ENCODE measurements at places on chromosomes 6 and 20. TPM values are rescaled to one million over a fixed set of nuclear protein-coding genes. Genes with fewer than 3 reads are reported as not detected.

DNA sequence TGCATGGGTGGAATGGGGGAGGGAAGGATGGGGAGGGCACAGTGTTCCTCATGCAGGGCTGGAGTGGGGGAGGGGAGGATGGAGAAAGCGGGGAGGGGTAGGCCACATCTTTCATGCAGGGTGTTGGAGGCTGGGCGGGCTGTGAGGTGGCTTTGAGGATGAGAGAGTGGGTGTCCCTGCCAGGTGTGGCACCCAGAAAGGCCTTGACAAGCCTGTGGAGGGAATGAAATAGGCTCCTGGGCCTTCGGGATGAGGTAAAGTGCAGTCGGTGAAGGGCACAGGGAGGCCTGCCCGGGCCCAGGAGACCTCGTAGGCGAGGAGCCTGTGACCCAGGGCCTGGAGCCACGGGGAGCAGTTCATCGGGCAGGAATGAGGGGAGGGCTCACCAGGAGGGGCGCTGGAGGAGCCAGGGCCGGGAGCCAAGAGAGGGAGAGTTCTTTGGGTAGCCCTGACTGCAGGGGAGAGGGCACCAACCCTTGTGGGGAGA lies 7.6 kb downstream of the CEBPB start:
- H3K4me1 ChIP-seq, result peaks cover 17% of the 10 kb centered on the region
- no peak overlapping the region for H3K4me3 ChIP-seq
- H3K27me3 ChIP-seq, result peaks cover 20% of the 10 kb centered on the region
- H3K27ac ChIP-seq, result no peak overlapping the region

DNA sequence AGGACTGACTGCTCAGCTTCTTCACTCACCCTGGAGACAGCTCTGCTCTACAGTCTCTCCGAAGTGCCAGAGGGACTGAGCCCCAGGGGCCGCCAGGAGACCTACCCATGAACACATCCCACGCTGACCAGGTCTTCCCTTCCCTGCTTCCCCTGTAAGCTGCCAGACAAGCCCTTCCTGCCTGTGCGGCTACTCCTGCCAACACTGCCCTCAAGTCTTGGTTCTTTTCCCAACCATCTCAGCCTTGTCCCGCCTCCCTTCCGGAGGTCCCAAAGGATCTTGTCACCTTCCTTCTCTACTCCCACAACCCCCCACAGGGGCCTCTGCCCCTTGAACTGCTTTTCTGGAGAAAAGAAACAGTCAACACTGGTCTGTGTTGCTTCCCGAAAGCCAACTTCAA lies 15.0 kb downstream of the CPNE5 start:
- H3K27ac ChIP-seq, result peak overlapping the region; percentile 16
- peaks cover 62% of the 10 kb centered on the region for H3K4me1 ChIP-seq

DNA sequence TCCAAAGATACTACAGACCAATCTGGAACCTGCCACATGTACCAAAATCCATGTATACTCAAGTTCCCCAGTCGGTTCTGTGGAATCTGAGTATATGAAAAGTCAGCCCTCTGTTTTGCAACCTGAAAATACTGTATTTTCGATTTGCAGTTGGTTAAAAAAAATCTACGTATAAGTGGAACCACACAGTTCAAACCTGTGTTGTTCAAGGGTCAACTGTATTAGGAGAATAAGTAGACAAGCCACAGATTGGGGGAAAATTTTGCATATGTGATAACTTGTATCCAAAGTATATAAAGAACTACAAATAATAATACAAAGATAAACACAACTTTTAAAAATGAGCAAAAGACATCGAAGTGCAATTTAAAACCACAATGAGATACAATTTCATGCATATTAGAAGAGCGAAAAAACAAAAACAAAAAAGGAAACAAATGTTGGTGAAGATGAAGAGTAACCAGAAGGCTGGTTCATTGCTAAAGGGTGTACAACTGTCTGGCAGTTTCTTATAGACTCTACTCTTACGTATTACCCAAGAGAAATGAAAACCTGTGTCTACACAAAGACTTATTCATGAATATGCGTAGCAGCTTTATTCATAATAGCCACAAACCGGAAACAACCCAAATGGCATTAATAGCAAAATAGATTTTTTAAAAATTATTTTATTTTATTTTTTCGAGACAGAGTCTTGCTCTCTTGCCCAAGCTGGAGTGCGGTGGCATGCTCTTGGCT lies 180.8 kb downstream of the BCAS1 start:
- H3K27ac ChIP-seq, result no peak overlapping the region
- no peaks in the 10 kb centered on the region for H3K27me3 ChIP-seq
- no peak for DNase-seq
- H3K4me1 ChIP-seq, result no peaks in the 10 kb centered on the region

- no peaks in the 10 kb centered on the region for H3K4me1 ChIP-seq
- no peak overlapping the region for H3K4me3 ChIP-seq
- H3K27ac ChIP-seq, result no peak overlapping the region
Observed at GRCh38 chr6:21935561-21936028, 342.0 kb downstream of the SOX4 start.

DNA sequence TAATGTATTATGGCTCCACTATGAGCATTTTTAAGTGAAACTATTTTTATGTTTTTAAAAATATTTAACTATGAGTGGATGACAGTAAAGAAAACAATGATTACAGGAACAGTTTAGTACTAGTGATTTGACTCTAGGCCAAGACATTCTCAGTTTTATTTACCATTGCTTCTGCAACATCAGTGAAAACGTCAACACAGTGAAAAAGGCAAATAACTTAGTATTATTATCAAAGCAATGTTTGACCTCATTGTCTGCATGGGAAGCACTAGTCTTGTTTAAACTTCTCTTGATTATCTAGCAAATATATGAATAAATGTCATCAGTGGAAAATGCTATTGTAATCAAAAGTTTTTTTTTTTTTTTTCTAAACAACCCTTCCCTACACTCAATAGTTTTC lies 165.0 kb downstream of the HTR1B start:
- no peaks in the 10 kb centered on the region for H3K27me3 ChIP-seq
- no peak overlapping the region for H3K27ac ChIP-seq
- no peaks in the 10 kb centered on the region for H3K4me1 ChIP-seq
- H3K4me3 ChIP-seq, result no peak overlapping the region
- no peaks in the 10 kb centered on the region for H3K36me3 ChIP-seq
- DNase-seq, result no peak

- H3K4me1 ChIP-seq, result no peaks in the 10 kb centered on the region
- no peaks in the 10 kb centered on the region for H3K27me3 ChIP-seq
- H3K27ac ChIP-seq, result no peak overlapping the region
- no peak for DNase-seq
- no peak overlapping the region for H3K4me3 ChIP-seq
Observed at GRCh38 chr6:63975699-63976098, 340.1 kb downstream of the PHF3 start.

- no peak overlapping the region for H3K27ac ChIP-seq
- H3K4me3 ChIP-seq, result no peak overlapping the region
- no peak for DNase-seq
- H3K27me3 ChIP-seq, result no peaks in the 10 kb centered on the region
- no peaks in the 10 kb centered on the region for H3K4me1 ChIP-seq
Observed at GRCh38 chr6:98984121-98984520, 36.4 kb upstream of the FBXL4 start.

DNA sequence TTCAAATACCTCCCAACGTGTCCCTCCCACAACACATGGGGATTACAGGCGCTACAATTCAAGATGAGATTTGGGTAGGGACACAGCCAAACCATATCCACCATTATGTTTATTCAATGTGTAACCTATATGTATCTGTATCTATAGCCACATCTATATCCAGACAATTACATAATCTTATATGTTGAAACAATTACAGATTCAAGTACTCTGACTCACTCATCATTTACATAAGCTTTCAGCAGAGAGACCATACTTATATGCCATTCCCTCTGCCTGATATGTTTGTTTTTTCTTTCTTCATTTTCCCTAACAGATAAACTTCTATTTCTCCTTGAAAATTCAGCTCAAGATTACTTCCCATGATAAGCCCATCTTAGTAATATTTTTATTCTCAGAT lies 163.6 kb downstream of the LAMA2 start:
- H3K4me3 ChIP-seq, result no peak overlapping the region
- H3K36me3 ChIP-seq, result no peaks in the 10 kb centered on the region
- no peaks in the 10 kb centered on the region for H3K27me3 ChIP-seq

- DNase-seq, result no peak
- H3K27ac ChIP-seq, result no peak overlapping the region
- H3K4me1 ChIP-seq, result no peaks in the 10 kb centered on the region
- H3K4me3 ChIP-seq, result no peak overlapping the region
- no peaks in the 10 kb centered on the region for H3K36me3 ChIP-seq
Observed at GRCh38 chr20:1505361-1505760, 14.1 kb upstream of the SIRPB2 start.

COL10A1 gene
- total RNA-seq, result 0.40 TPM

FAM83B gene
- total RNA-seq, result 0.17 TPM

FERMT1 gene
- total RNA-seq, result 5.4 TPM

C20orf141 gene
- not detected for total RNA-seq
